ENCODE measurements at places on chromosomes 1 and 21. TPM values are rescaled to one million over a fixed set of nuclear protein-coding genes. Genes with fewer than 3 reads are reported as not detected.
A peak's percentile ranks its signal among the peaks of the same experiment; 100 is the strongest.

DNA sequence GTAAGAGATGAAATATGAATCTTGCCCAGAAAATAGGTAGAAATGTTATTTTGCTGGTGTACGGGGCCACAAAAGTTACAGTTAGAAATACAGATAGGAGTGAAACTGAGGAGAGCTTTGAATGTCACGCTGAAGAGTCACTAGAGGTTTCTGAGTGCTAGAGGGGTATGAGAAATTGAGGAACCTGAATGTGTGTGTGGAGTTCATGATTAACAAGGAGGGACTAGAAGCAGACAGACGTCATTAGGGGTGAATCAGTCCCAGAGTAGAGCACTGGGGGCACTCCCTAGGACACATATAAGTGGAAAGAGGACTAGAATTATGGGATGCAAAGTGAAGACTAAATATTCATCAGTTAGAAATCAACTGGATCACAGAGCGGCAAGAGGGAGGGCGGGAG, 188.9 kb upstream of the MAP1LC3C start:
- DNase-seq, result no peak

- no peak for DNase-seq
These were observed 105.6 kb downstream of the ERG start for GRCh38 chr21:38392661-38393060.

- no peak for DNase-seq
These were observed 24.4 kb downstream of the GNPAT start for GRCh38 chr1:231265379-231265778.

DNA sequence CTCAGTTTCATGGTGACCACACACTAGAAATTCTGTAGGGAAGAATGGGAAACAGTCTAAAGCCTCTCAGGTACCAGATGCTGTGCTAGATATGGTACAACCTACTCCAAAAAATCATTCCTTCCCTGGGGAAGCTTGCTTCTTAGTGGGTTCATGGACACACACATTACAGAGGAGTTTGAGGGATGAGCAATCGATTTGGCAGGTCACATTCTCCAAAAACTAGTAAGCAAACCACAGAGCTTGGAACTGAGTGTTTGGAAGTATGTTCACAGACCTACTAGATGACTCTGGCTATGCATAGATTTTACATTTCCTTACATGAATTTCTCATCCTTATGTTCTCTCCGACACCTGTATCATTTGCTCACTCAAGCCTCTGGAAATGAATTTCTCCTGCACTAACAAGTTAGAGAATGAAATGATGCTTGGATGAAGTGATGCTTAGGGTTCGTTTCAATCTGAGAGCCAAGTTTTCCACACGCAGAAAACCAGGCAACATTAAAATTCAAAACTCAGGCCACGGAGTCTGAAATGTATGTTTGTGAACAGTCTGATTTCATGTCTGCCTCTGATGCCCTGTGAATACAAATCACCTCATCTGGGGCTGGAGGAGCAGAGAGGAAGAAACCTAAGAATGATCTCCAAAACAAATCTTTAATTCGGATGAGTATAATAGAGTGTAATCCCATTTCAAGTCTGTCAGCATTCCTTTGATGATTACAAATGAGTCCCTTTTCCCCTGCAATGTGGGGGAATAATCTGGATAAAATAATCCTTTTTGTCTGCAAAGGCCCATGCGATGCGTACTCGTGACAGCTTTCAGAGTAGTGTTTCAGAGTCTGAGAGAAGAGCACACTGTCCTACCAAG, 11.0 kb downstream of the EVA1C start:
- no peak for DNase-seq

DNA sequence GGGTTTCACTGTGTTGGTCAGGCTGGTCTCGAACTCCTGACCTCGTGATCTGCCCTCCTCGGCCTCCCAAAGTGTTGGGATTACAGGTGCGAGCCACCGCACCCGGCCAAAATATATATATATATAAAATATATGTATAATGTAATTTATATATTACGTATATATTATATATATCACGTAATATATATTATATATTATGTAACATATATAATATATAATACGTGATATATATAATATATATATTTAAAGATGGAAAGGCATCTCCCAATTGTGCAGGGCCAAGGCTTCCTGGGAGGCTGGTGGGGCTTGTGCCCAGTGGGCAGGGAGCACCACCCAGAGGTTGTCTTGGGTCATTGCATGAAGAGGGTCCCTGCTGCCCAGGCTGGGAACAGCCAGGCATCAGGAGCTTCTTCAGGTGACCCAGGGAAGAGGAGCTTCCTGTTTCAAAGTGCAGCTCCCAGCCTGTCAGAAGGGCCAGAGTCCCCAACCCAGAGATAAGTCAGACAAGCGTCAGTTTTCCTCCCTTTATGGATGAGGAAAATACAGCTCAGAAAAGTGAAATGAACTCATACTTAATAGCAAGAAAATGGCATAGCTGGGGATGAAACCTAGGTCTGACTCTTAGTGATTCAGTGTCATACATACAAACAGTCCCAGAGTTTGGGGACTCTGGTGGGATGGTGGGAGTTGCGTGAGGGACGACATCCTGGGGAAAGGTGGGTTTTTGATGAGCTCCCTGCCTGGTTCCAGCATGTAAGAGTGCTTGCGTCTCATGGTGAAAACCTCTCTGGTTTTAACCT, 12.0 kb downstream of the UBE2Q1 start:
- peak; percentile 79 for DNase-seq

GRCh38 chr1:94777281-94777680, 42.9 kb upstream of the SLC44A3 start:
- no peak for DNase-seq

- DNase-seq, result no peak
These were observed 29.3 kb downstream of the GPR157 start for GRCh38 chr1:9099555-9099954.

- DNase-seq, result peak; percentile 37
These were observed 14.1 kb upstream of the NCMAP start for GRCh38 chr1:24541711-24542346.

GRCh38 chr1:94422115-94422820, 4.1 kb downstream of the ABCD3 start:
- DNase-seq, result no peak

DNA sequence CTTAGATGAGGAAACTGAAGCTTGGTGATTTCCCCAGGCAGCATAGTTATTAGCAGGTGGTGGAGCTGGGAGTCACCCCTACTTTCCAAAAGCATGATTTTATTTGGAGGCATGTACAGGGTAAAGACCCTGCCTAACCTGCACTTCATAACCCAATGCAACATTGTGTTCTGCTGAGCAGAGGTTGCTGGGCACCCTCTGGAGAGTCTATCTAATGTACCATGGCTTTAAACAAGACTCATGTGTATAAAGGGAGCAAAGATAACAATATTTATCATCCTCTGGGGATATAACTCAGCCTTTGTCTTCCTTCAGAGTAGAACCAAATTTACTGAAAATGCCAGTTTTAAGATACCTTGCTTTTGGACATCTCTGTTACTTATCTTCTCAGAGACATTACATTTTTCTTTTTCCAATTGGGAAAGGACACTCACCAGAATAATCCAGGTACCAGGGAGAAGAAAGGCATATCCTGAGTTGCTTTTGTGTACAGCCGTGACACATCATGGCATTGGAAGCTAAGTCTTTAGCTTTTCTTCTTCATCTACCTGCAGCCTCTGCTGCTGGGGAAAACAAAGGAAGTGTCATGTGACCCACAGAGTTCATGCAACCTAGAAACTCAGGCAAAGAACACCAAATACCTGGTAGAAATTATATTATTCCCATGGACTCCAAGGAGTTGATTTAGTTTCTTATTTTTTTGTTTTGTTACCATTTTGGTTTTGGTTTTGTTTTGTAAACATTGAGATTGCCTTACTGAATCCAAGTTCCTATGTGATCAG, 39.6 kb downstream of the ELAVL4 start:
- DNase-seq, result no peak

- DNase-seq, result no peak
These were observed 123.9 kb downstream of the SMYD3 start for GRCh38 chr1:246383239-246383589.

DNA sequence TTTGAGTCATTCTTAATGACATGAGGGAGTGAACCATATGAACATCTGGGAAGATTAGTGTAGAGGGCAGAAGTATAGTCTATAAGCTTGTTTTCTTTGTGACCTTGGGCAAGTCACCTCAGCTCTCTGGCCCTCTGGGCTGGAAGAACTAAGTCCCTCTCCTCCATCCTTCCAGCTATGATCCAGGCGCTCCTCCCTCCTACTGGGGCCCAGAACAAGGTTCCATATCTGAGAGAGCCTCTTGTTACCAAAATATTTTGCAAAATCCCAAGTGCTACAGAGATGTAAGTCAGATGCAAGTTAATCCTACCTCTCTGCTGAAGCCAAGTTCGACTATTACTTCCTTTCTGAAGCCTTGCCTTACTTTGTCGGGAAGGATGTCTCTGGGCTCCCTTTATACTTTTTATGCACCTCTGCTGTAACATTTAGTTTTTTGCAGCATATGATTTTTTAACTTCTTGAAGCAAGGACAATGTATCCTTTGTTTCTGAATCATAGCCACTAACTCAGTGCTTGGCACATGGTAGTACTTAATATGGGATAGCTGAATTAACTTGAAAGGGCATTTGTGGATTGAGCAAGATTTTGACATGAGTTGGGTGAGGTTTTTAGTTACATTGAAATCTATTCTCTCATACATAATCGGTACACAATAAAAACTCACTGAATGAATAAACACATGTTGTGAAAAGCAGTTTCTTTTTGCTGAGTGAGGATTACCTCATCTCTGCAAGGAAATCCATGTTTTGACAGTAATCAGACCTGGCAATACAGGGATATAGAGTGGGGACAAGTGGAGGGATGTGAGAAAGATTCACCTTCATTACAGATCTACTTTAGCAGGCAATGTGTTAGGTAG, 54.7 kb upstream of the BEND5 start:
- DNase-seq, result no peak

GRCh38 chr1:51689075-51689440, 72.2 kb downstream of the OSBPL9 start:
- no peak for DNase-seq

DNA sequence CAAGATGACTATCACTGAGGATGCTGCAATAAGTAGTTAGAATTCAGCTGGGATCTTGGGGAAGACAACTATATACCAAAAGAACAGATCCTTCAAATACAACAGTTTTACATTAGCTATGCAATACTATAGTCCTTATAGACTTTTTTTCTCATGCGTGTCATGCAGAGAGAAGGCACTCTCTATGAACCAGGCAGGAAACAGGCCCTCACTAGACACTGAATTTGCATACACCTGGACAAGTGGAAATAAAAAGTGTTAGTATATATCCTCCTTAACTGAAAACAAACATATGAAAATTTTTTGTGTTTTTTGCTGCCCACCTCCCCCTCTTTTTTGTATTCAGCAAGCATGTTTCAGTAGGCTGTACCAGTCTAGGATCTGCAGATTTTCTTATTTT, 29.9 kb downstream of the TMCO1 start:
- DNase-seq, result no peak

GRCh38 chr1:41025979-41026819, 4.7 kb upstream of the SLFNL1 start:
- no peak for DNase-seq

GRCh38 chr1:50110151-50110550, 1.4 kb downstream of the ELAVL4 start:
- DNase-seq, result no peak

GRCh38 chr1:177817937-177818875, 151.7 kb downstream of the SEC16B start:
- no peak for DNase-seq

- DNase-seq, result no peak
These were observed 208.3 kb downstream of the DSCAM start for GRCh38 chr21:40638466-40639251.

Gene GJA9
- not detected for total RNA-seq

Gene TNFSF18
- not detected for total RNA-seq

Gene CADM3
- total RNA-seq, result 165 TPM

Gene LAPTM5
- total RNA-seq, result 0.56 TPM

Gene OLFM3
- total RNA-seq, result 2.7 TPM

Gene RNU1-2
- total RNA-seq, result 3,598 TPM

Gene SELENBP1
- total RNA-seq, result 2.9 TPM

Gene PRELP
- total RNA-seq, result not detected

Gene RAB7B
- total RNA-seq, result not detected

Gene IL19
- not detected for total RNA-seq

All from glutamatergic neuron (in vitro differentiated cells).